ENCODE measurements at places on chromosomes 16 and 17.

GRCh38 chr16:89317729-89318429 is 100.4 kb downstream of the ZNF778 start:
- no peak for DNase-seq

- no peak for DNase-seq
Measured at GRCh38 chr17:77036136-77036840, 104.5 kb upstream of the SEC14L1 start.

- DNase-seq, result no peak
Measured at GRCh38 chr16:9850817-9851216, 331.4 kb downstream of the GRIN2A start.

- no peak for DNase-seq
Measured at GRCh38 chr16:66428682-66429251, 1.7 kb downstream of the BEAN1 start.

DNA sequence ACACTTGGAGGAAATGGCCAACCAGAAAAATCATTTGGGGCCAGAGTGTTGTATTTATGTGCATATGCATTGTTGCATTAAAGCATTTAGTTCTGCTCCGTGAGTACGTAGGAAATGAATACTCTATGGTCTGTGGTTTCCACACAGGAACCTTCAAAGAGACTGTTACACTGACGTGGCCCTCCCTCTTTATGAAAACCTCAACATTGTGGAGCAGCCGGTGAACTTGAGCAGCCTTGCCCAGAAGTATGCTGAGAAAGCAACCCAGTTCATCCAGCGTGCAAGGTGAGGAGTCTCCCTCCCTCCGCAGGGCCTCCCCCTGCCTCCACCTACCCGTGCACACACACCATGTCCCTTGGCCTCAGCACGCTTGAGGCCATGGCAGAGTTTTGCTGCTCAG is 65.2 kb downstream of the ARSG start:
- peak; percentile 96 for DNase-seq

- DNase-seq, result peak; percentile 39
Measured at GRCh38 chr17:42750739-42751344, 6.0 kb upstream of the EZH1 start.

GRCh38 chr17:14405189-14405588 is 104.3 kb downstream of the HS3ST3B1 start:
- DNase-seq, result no peak

DNA sequence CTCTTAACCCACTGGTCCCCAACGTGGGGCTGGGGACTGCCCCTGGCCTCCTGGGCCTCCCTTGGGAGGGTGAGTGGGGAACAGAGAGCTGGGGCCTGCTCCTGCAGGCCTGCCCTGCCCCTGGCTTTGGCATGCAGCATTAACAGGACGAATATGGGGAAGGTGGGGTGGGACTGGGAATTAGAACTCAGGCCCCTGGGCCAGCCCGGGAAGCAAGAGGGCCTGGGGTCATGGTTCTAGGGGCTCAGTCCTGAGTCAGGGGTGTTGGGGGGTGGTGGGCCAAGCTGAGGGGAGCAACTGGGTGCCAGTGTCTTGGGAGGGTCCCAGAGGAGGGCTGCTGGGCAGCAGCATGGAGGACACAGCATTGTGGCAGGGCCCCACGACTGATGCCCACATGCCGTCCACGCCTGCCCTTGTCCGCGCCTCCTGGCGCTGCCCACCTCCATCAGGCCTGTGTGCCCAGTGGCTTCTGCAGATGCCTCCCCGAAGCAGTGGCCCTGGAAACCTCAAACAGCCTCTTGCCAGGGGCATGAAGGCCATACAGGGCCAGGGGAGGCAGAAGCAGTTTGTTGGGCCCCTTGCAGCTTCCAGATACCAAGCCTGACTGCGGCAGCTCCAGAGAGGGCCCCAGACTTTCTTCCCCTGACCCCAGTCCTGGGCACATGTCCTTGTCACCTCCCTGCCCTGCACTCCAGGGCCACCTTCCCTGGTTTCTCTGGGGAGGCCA is 4.8 kb downstream of the MAP2K3 start:
- DNase-seq, result no peak

- no peak for DNase-seq
Measured at GRCh38 chr17:81867991-81868673, 3.0 kb downstream of the ARHGDIA start.

DNA sequence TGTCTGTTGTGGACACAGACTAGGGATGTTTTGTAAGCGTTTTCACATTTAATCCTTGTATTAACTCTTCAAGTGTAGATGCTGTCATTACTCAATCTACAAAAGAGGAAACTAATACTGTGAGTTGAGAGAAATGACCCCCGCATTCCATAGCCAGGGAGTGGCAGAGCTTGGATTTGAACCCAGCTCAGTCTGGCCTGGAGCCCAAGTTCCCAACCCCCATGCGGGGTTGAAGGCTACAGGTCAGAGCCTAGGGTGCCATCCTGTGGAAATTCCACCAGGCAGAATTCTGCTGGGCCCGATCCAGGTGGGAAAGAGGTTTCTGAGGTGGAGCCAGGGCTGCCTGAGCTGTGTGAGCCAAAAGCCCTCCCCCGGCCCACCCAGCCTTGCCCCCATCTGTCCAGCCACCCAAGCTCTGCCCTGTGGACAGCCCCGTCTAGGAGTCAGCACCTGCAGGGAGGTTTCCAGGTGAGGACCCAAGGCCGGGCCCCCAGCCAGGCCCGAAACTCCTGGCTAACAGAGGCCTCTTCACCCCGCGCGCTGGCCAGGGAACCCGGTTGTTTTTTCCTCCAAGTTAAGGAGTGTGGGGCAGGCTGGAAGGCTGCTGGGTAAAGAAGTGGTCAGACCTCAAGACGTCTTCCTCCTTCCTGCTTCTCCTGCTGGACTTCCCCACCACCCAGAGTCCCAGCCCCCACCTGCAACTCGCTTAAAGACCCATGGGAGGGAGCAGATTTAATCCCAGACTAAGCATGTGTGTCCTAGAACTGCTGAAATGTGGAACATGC is 5.7 kb downstream of the MMP15 start:
- no peak for DNase-seq

- no peak for DNase-seq
Measured at GRCh38 chr17:45573924-45574770, 83.6 kb upstream of the PLEKHM1 start.

DNA sequence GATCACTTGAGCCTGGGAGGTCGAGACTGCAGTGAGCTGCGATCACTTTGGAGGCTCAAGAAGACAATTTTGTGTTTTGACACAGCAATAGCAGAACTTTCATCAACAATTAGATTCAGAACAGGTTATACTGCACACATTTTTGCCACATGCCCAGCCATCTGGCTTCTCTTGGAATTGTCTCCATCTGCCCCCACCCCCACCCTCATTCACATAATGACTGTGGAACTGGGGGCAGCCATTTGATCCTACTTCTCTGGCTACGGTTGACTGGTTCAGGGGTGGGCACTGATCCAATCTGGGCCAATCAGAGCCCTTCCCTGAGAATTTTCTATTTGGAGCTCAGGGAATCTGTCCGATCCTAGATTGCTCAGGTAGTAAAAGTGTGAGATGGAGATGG is 14.0 kb downstream of the TMEM92 start:
- no peak for DNase-seq

- no peak for DNase-seq
Measured at GRCh38 chr17:66769911-66770310, 65.0 kb upstream of the CACNG5 start.

Data from Kasumi-1 (cell line).